ENCODE measurements at places on chromosomes 1 and 21.

GRCh38 chr1:54488779-54489626, 59.0 kb upstream of the ACOT11 start:
- DNase-seq, result peak; percentile 49

DNA sequence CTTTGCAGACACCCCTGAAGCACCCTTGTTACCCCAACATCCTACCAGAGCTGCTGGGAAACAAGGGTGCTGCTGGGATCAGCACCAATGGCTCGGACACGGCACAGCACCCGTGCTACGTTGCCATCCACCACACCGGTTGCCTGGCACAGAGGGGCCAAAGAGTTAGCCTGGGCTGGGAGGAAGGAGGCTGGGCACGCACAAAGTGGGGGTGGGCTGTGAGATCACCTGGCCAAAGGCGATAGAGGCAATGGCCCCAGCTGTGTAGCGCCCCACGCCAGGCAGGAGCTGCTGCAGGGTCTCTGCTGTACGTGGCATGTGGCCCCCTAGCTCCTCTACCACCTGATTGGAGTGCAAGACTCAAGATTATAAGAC, 5.6 kb downstream of the HPDL start:
- DNase-seq, result no peak

DNA sequence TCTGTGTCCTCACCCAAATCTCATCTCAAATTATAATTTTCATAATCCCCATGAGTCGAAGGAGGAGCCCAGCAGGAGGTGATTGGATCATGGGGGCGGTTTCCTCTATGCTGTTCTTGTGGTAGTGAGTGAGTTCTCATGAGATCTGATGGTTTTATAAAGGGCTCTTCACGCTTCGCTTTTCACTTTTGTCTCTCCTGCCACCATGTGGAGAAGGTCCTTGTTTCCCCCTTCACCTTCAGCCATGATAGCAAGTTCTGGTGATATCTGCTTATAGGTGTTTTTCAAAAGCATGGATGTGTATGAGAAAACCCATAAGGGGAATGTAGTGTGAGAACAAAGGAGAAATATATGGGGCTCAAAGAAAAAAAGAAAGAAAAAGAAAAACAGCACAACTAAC, 405.9 kb upstream of the RGS18 start:
- no peak for DNase-seq

DNA sequence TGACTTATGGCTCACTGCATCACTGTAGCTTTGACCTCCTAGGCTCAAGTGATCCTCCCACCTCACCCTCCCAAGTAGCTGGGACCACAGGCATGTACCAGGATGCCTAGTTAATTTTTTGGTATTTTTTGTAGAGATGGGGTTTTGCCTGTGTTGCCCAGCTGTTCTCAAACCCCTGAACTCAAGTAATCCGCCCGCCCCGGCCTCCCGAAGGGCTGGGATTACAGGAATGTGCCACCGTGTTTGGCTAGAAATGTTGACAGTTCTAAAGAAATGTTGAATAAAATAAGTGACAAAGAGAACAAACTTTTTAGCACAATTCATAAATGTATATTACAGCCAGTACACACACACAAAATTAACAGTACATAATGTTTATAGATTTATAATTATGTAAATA, 1586.1 kb downstream of the NCAM2 start:
- DNase-seq, result no peak

DNA sequence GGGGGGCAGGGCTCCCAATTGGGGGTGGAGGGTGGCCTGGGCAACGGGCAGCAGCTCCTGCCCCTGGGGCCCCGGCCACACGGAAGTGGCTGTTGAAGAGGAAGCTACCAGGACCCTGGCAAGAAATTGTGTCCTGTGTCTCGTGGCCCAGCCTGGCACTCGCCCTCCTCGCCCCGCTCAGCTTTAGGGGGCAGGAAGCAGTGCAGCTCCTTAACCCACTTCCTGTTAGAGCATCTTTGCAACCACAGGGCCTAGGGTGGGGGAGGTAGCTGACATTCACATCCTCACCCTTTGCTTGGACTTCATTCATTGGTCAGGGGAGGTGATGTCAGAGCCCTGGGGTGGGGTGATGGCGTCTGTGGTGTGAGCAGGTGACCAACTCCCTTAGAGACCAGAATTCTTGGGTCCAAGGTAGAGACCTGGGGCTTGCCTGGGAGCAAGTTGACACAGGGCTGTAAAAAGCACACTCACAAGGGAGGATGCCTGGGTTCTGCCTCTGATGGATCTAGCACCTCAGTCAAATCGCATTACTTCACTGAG, at the start of gene ARHGAP30:
Gene ARHGAP30 (minus strand): TSS at position 161 of the 540 bp plus-strand sequence. CDS start 267 bp downstream, outside the sequence.
- DNase-seq, result peak; percentile 87

GRCh38 chr1:167429612-167430011, 88.7 kb downstream of the CD247 start:
- no peak for DNase-seq

GRCh38 chr1:88401313-88401712, 282.8 kb upstream of the PKN2 start:
- DNase-seq, result no peak

DNA sequence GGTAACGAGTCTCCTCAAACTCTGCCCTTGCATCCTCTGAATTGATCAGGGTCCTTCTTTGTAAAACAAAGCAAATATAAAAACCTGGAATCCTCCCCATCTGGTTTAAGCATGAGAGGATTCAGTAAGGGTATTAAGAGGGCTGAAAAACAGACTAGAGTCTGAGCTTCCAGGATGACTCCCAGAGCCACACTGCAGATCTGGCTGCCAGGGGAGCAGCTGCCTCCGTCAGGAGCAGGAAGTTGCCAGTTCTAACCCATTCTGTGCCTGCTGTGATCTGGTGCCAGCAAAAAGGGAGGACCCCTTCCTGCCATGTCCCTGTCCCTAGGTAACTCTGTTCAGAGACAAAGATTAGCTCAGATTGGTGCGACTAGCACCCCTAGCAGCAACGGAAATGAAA, 27.5 kb downstream of the SERTAD4 start:
- DNase-seq, result no peak

GRCh38 chr1:84090447-84091245, 53.4 kb upstream of the PRKACB start:
- no peak for DNase-seq

GRCh38 chr21:22993822-22994574, 1995.8 kb downstream of the NCAM2 start:
- DNase-seq, result no peak

GRCh38 chr1:157932069-157932468, 61.4 kb upstream of the KIRREL1 start:
- DNase-seq, result no peak

All from stimulated activated naive B cell treated with anti-CD40 and anti-IgM and Interleukin-4, amounts not matched to agents 10 μg/mL and 1 μg/mL and 100 μg/mL, for 72 hours (primary cell).